Spinal cord (tissue), 10 donors: ENCODE measurements at places on chromosomes 3 and 15.

DNA sequence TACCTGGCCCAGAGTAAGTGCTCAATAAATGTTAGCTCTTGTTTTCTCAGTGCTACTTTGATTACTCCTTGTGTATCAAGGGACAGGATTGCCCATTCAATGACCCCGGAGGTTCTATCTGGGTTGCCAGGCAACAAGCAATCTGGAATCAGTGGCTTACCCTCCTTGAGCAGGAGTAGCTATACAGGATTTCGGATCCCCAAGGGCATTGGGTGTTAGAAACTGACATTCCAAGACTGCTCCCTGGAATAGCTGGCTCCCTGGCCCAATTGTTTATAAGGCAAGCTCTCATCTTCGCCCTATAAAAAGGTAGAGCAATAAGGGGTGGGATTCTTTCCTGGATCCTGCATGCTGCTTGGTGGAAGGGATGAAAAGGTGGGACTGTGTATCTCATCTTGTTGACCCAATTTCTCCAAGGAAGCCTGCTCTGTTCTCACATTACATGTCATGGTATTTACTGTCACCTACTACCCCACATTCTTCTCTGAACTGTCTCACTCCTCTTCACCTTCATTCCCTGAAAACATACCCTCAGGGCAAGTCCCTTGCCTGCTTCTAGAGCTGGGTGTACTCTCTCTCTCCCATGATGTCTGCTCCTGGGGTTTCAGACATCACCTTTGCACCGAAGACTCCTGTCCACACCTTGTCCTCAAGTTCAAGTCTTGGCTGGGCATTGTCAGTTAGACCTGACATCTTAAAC, 26.4 kb upstream of the SCN10A start:
- DNase-seq: no peak

- no peak for DNase-seq
Measured at GRCh38 chr3:161866176-161866575, 369.6 kb downstream of the OTOL1 start.

- no peak for DNase-seq
Measured at GRCh38 chr3:185502987-185503386, 4.2 kb upstream of the TMEM41A start.

DNA sequence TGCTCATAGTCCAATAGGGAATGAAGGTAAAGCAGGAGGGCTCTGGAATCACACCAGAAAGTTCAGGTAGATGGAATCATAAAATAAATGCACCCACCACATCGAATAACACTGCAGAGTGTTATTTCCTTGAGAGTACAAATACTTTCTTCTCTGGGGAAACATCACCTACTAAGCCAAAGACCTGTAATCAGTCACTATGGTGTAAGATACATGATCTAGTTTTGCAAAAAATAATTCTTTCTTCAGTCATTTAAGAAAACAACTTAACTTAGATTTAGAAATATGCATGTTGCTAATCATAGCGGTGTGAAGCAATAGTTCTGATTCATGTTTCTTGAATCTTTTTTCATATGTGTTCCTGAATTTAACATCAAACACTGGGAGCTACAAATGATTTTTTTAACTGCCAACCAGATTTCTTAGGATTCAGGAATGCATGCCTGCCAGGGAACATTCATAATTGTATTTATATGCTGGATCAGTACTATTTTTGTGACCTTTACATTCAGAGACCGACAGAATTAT, 40.2 kb upstream of the MEIS2 start:
- no peak for DNase-seq

- DNase-seq: peak; percentile 79
Measured at GRCh38 chr3:49723296-49723627, 489 bp downstream of the GMPPB start.

DNA sequence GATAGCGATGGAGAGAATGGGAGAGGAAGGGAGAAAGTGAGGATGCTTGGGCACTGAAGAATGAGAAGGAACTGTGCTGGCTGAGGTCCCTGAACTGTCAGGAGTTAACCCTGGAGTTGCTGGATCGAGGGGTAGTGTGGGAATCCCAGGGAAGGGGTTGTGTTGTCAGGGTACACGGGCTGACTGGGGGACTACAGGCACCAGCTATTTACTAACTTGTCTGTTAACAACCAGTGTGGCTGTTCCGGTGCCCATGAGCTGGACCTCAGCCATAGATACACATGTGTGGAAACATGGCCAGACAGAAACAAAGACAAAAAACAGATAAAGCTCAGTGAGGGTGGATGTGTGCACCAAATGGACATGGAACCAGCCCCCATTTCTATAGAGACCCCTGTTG, 55.1 kb downstream of the GASK1A start:
- no peak for DNase-seq

DNA sequence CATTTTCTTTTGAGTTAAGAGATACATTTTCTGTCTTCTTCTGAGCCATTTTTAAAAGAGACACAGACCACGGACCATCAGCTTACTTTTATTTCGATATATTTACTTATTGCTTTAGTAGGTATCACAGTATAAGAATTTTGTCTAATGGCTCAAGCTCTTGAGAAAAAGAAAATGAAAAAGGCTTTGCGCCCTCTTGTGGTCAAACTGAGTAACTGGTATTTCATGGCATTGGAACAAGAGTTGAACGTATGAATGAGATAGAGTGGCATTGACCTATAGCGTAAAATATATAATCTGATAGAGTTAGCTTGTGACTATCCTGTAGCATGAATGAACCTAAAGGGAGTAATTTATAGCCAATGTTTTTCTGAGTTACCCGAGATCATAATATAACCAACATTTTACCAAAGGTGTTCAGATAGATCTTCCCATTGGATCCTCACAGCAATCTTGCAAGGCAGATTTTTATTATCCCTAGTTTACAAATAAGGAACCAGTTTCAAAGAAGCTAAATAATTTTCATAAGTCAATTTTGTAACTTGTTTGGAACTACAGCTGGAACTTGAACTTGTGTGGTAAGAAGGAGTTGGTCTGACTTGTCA, 154.6 kb downstream of the POLR2M start:
- DNase-seq: no peak

- DNase-seq: no peak
Measured at GRCh38 chr3:50320853-50321335, 1.7 kb downstream of the HYAL2 start.

- no peak for DNase-seq
Measured at GRCh38 chr15:48300038-48300437, 31.2 kb upstream of the DUT start.

GRCh38 chr15:72616491-72617210, 37.8 kb upstream of the GOLGA6B start:
- no peak for DNase-seq

GRCh38 chr15:29867241-29868000, 45.2 kb upstream of the TJP1 start:
- DNase-seq: no peak

DNA sequence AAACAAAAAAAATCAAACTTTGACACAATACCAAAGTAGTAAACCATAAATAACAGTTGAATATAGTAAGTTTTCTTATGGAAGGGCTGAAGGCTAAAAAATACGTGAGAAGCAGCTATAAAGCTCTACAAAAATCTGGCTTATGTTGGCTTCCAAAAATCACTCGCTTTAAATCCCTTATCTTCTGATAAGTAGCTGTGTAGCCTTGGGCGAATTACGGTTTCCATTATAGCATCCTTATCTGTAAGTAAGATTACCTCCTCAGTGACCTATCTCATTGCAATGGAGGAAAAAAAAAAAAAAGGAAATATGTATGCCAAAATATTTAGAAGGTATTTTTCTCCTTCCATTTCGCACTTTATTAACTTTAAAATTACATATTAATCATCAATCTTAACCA, 348.6 kb downstream of the PLOD2 start:
- DNase-seq: no peak

DNA sequence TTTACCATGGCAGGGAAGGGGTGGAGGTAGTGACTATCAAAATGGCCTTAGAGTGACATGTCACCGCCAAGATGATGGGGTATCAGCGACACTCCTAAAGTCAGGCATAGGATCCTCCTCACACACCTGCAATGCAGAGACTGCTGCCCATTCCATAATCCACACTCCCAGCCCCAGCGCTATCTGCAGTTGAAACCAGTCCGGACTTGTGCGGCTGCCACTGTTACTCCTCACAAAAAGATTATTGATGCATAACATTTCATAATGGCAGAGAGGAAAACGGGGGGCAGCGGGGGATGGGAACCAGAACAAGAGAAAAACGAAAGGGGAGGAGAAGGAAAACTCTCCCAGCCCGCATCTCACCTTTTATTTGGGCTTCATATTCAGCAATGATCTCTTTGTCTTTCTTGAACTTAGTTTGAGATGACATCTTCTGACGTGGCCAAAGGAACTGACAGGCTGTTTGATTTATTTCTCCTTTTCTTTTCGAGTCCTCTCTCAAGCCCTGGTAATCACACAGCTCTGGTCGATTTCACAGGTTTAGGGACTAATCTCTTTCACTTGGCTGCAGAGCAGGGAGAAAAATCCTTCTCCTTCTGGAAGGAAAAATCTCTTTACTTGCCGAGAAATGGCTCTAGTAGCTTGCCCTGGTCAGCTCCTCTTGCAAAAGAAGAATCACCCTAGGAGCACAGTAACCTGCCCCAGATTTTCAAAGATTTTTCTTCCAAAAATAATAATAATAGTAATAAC, 749 bp downstream of the SRGAP3 start:
- no peak for DNase-seq
